ENCODE measurements at places on chromosomes 1 and 21.

- no peak for DNase-seq
Observed at GRCh38 chr1:225899044-225899925, 10.3 kb upstream of the LEFTY1 start.

DNA sequence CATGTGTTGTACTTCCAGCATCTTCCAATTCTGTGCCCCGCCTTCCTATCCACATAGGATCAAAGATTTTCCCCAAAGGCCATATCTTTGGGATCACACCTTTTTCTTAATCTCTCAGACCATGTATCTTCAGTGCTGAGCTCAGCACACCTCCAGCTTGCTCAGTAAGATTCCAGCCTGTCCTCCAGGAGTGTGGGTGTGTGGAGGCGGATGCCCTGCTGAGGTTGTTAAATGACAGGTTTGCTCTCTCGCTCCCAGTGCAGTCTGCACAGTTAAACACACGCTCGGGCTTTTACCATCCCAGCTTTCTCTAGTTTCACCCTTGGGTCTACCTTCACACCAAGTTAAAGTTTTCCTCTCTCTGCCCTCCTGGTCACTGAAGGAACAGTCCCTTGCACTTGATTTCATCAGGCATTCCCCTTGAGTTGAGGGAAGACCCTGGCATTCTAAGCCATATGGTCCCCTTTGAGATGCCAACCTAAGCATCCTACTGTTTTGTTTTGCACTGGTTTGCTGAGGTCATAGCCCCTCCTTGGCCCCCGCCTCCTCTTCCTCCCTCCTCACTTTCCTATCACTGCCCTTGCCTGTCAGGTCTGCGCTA is 13.7 kb downstream of the MYOG start:
- no peak for DNase-seq

DNA sequence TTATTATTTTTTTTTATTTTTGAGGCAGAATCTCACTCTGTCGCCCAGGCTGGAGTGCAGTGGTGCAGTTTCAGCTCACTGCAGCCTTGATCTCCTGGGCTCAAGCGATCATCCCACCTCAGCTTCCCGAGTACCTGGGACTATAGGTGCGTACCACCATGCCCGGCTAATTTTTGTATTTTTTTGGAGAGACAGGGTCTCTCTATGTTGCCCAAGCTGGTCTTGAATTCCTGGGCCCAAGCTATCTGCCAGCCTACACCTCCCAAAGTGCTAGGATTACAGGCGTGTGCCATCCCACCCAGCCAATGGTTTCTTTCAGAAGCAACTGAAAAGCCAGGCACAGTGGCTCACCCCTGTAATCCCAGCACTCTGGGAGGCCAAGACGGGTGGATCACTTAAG is 2.3 kb downstream of the KRTCAP2 start:
- DNase-seq: no peak

- no peak for DNase-seq
Observed at GRCh38 chr1:160570840-160571239, 8.5 kb downstream of the CD84 start.

- no peak for DNase-seq
Observed at GRCh38 chr1:205271277-205271676, 43.5 kb downstream of the TMCC2 start.

DNA sequence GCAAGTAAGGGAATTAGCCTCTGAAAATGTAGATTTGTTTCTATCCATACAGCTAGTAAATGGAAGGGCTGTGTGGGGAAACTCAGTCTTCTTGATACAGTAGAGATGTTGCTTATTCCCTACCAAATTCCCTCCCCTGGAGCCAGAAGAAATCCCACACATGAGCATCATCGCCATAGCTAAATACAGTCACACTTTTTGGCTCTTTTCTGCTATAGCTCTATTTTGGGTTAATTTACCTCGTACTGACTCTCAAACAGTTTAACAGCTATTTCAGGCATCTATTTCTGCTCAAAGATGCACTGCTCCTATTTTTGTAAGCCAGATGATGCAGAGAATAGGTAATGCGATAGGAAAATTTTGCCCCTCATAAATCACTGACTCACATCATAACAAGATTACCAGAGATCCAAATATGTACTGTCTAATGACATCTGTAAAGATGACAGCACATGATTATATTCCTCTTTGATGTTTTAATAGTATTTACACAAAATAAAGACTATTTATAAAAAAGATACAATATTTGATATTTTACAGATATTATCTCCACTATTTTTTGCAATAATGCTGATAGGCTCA is 58.6 kb downstream of the XCL1 start:
- DNase-seq: no peak

GRCh38 chr1:231724876-231725647 is 98.5 kb downstream of the DISC1 start:
- DNase-seq: no peak

DNA sequence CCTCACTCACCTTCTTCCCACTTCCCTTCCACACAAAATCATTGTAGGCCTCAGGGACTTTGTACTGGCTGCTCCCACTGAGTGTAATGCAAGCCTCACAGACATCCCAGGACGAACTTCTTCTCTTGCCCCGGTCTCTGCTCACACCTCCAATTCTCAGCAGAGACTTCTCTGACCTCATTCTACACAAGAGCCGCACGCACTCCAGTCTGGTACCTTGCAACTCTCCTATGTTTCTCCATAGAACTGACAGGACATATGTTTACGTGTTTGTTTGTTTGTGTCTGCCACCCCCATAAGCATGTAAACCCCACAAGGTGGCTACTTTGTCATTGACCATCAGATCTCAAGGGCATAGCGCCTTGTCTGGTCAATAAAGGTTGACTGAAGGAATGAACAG is 350.8 kb downstream of the AJAP1 start:
- no peak for DNase-seq

GRCh38 chr1:86478416-86479156 is 9.9 kb downstream of the CLCA1 start:
- DNase-seq: no peak
